ENCODE measurements at places on chromosomes 16 and 17. TPM values are rescaled to one million over a fixed set of nuclear protein-coding genes. Genes with fewer than 3 reads are reported as not detected.

Gene KCNJ18
- total RNA-seq = not detected

Gene HYDIN
- total RNA-seq = 0.18 TPM

- no peak overlapping the region for H3K27ac ChIP-seq
- no peaks in the 10 kb centered on the region for H3K27me3 ChIP-seq
- DNase-seq = no peak
- H3K4me1 ChIP-seq = no peaks in the 10 kb centered on the region
- H3K36me3 ChIP-seq = no peaks in the 10 kb centered on the region
- H3K4me3 ChIP-seq = no peak overlapping the region
Measured at GRCh38 chr17:21816592-21817567, 124.6 kb downstream of the KCNJ18 start.

Gene ALDOC
- 47.0 TPM for total RNA-seq

Gene MMP2
- 164 TPM for total RNA-seq

Gene ABCC1
- 39.4 TPM for total RNA-seq

Measured in IMR-90 (cell line).